ENCODE measurements at places on chromosomes 5 and 9.

DNA sequence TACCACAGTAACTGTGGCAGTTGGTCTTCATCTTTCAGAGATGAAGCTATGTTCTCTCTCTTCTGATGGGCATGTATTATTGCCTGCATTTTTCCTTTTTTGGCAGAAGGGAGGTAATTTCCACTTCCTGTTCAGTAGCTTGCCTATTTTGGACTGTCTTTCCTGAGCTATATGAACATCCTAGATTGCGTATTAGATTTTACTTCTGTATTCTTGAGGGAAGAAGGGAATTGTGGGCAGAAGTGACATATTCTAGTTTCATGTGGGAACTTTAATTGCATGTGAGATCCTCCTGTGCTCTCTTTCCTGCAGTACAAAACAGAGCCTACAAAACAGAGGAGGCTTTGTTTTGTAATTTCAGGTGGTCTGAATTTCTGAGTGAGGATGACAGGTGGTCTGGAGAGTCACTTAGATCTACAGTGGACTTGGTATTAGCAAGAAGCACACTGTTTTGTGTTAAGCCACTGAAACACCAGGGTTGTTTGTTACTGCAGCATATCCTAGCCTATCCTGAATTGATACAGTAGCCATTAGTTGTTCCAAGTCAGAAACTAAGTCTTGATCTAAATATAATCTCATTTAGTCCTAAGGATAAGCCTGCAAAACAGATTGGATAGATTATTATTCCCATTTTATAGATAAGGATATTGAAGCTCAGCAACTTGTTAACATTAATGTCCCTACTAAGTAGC is 68.1 kb downstream of the AOPEP start:
- DNase-seq: no peak

DNA sequence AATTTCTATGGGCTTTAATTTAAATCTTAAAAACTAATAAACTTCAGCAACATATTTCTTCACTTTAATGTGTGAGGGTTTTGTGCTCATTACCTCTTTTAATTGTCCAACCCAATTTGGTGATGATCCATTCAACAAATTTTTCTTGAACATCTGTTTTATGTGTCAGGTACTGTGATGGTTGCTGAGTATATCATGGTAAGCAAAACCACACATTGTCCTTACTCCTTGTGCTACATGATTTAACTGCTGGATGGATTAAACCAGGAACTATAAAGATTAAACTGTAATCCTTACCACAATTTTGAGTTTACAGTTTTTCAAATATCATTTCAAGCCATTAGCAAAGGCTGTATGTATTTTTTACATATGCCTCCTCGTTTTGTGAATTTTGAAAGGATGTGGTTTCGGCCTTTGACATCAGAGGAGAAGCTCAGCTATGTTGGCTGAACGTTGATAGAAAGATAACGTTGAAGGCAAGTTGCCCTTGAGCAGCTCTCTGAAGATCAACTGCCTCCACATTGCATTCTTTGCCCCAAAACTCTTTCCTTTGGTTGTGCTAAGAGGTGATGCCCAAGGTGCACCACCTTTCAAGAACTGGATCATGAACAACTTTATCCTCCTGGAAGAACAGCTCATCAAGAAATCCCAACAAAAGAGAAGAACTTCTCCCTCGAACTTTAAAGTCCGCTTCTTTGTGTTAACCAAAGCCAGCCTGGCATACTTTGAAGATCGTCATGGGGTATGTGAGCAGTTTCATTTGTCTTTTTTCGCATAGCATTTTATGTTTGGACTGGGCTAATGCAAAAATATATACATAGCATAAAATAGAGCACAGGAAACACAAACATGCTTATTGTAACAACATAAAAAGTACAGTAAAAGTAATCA is at the start of gene ITK:
Gene ITK (plus strand): TSS at position 467 of the 891 bp plus-strand sequence. CDS start 138 bp downstream, at position 605.
- no peak for DNase-seq

- no peak for DNase-seq
Observed at GRCh38 chr5:38371596-38371995, 113.2 kb downstream of the EGFLAM start.

DNA sequence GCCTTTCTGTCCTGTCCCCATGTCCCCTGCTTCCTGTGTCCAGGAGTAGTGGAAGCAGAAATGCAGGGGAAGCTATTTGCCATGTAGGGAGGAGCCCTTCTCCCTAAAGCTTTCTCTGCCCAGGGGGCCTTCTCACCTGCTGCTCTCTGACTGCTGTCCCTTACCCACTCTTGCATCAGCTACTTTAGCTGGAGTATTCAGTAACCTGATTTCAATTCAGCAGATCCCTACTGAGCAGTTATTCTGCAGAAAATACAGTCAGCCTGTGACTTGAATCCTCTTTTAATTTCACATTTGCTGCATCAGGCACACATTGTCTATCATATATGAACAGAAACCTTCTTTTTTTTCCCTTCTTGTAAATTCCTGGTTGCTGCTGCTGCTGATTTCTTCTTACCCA is 90.4 kb downstream of the MVB12B start:
- no peak for DNase-seq

DNA sequence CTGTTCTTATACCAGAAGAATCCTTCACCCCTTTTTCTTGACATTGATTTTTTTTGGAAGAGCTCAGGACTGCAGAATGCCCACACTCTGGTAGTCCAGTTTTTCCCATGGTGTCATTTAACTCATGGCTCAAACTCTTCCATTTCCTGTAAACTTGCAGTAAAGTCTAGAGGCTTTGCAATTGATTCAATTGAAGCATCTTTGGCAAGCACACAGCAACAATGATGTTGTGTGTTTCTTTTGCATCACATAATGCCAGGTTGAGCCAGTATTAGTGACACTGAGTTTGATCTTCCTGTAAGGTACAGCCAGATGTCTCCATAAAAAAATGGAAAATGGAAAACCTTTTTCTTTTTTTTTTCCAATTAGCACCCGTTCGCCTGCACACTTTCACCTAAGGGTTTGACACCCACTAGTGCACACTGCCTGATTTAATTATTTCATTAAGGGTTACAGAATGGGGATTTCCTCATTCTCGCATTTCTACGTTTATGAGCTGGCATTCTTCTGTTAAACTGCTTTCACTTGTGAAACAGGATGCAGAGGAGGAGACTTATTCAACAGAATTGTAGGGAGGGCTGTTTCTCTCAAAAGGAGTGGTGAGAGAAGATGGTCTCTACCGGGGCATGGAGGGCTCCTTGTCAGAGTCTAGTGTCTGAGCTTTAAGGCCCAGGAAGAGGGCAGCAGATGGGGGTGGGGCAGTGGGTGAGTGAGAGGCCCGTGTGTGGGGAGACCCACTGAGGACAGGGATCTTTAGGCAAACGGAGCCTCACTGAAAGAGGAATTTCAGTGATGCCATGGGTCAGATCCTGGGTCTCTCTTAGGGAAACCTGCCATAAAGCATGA is 2.2 kb upstream of the S1PR3 start:
- DNase-seq: no peak

- no peak for DNase-seq
Observed at GRCh38 chr5:39373791-39374190, 9.5 kb upstream of the C9 start.
